ENCODE measurements at places on chromosomes 12 and 14. TPM values are rescaled to one million over a fixed set of nuclear protein-coding genes. Genes with fewer than 3 reads are reported as not detected.

ASCL1 gene
- polyA plus RNA-seq: 1.8 TPM

RASSF9 gene
- polyA plus RNA-seq: not detected

CELA1 gene
- polyA plus RNA-seq: not detected

HSPA2 gene
- polyA plus RNA-seq: 0.35 TPM

IFNG-AS1 gene
- not detected for polyA plus RNA-seq

TMEM52B gene
- polyA plus RNA-seq: not detected

MSRB3 gene
- polyA plus RNA-seq: 8.8 TPM

SRRM4 gene
- 4.1 TPM for polyA plus RNA-seq

AMN gene
- not detected for polyA plus RNA-seq

BMP4 gene
- 1.2 TPM for polyA plus RNA-seq

TMEM229B gene
- 2.0 TPM for polyA plus RNA-seq

UNC79 gene
- polyA plus RNA-seq: 10.4 TPM

GPRC5D gene
- polyA plus RNA-seq: not detected

LHX5 gene
- polyA plus RNA-seq: 3.1 TPM

TPPP2 gene
- polyA plus RNA-seq: not detected

KRT6C gene
- not detected for polyA plus RNA-seq

LMNTD1 gene
- polyA plus RNA-seq: not detected

STON2 gene
- 3.5 TPM for polyA plus RNA-seq

CLEC1B gene
- polyA plus RNA-seq: not detected

RASAL1 gene
- 5.5 TPM for polyA plus RNA-seq

TEDC1 gene
- not detected for polyA plus RNA-seq

CCDC85C gene
- polyA plus RNA-seq: not detected

DEPDC4 gene
- polyA plus RNA-seq: 11.4 TPM

ATF7 gene
- polyA plus RNA-seq: 3.7 TPM

ANKRD33 gene
- polyA plus RNA-seq: not detected

RTL1 gene
- not detected for polyA plus RNA-seq

SERPINA10 gene
- polyA plus RNA-seq: 1.7 TPM

LRP1-AS gene
- not detected for polyA plus RNA-seq

SPIC gene
- not detected for polyA plus RNA-seq

GLT8D2 gene
- polyA plus RNA-seq: 0.60 TPM

FGF6 gene
- polyA plus RNA-seq: not detected

DNAJC22 gene
- polyA plus RNA-seq: not detected

COL2A1 gene
- not detected for polyA plus RNA-seq

GLT1D1 gene
- 3.0 TPM for polyA plus RNA-seq

CLEC4A gene
- polyA plus RNA-seq: 3.8 TPM

TXNDC16 gene
- 10.3 TPM for polyA plus RNA-seq

MYH7 gene
- polyA plus RNA-seq: not detected

IQSEC3 gene
- 30.1 TPM for polyA plus RNA-seq

IFT81 gene
- 20.6 TPM for polyA plus RNA-seq

TMEM116 gene
- 30.0 TPM for polyA plus RNA-seq

MIS18BP1 gene
- polyA plus RNA-seq: 4.5 TPM

All from Purkinje cell (primary cell).